ENCODE measurements at places on chromosomes 13 and 19. TPM values are rescaled to one million over a fixed set of nuclear protein-coding genes. Genes with fewer than 3 reads are reported as not detected.

The SMIM24 gene
- not detected for total RNA-seq

The FGF22 gene
- not detected for total RNA-seq

The CADM4 gene
- total RNA-seq: 3.8 TPM

The CCDC194 gene
- 0.37 TPM for total RNA-seq

The S1PR5 gene
- not detected for total RNA-seq

The SIGLECL1 gene
- not detected for total RNA-seq

The OR4F17 gene
- total RNA-seq: not detected

Measured in MCF 10A (cell line).